ENCODE measurements at places on chromosomes 5 and 9.

DNA sequence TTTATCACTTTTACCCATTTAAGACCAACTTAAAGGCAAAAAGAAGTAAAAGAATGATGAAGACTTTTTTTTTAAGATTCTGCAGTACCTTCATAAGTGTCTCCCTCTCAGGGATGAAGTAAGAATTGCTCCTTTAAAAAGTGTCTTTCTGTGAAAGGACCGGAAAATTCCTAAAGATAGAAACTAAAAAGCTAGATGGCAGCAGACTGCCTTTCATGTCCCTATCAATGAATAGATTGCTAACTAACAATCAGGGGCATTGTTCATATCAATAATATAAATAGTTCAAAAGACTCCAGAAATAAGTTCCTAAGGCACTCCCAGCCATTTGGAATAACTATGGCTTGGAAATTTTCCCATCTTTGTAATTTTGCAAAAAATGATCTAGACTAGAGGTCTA is 558.0 kb downstream of the PDE4D start:
- no peak for DNase-seq

DNA sequence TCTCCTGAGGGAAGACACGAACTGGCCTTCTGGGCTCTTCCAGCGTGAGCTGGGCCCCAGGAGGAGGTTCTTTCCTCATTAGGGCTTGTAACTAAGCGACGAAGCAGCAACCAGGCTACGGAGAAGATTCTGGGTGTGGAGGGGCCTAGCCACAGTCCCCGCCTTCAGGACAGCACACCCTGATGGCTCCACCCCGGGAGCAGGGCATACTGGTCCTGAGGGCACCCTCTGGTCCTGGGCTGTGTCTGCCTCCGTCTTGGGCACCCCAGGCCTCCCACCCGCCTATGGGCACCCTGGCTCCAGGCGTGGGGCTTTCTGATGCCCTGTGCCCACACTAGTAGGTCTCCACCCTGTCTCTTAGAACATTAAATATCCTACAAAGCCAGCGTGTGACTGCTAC is 136.4 kb downstream of the OLFM1 start:
- DNase-seq, result no peak

- DNase-seq, result no peak
Observed at GRCh38 chr5:665541-665955, 27.6 kb downstream of the TPPP start.

DNA sequence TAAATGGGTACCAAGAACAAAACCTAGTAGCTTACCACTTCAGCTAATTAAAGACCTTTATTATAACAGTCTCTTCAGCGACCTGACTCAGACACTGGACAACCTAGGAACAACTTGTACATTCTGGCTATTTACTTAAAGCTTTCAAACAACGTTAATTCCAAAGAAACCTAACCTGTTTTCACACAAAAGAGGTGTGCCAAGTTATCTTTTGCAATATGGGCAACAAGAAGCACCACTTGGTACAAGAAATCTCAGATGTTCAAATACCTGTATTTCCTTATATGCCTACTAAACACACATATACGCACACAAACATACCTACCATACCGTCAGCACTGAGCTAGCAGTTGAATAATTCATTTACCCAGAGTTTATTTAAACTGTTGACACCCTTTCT is 23.0 kb downstream of the RNF145 start:
- no peak for DNase-seq

DNA sequence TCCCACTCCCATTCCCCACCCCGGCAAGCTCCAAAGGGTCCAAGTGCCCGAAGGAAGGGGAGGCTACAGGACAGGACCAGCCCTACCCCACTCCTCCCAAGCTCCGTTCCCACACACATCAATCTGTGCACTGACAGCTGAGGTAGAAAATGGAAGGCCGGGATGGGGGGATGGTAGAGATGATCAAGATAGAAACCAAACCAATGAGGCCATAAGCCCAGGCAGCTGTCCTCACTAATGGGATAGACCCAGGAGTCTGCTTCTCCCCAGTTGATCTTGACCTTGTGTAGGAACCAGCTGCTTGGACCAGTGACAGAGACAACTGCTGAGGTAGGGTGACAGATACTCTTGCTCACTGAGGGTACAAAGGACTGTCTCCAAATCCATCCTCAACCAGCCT is 38.6 kb downstream of the B4GALT1 start:
- DNase-seq, result no peak

Data from brain (organoid and tissue), 16 donors.